NCI-H1436 (cell line): ENCODE measurements at places on chromosomes 6 and 20.

GRCh38 chr6:149080511-149080910 lies 237.0 kb upstream of the TAB2 start:
- DNase-seq: no peak

DNA sequence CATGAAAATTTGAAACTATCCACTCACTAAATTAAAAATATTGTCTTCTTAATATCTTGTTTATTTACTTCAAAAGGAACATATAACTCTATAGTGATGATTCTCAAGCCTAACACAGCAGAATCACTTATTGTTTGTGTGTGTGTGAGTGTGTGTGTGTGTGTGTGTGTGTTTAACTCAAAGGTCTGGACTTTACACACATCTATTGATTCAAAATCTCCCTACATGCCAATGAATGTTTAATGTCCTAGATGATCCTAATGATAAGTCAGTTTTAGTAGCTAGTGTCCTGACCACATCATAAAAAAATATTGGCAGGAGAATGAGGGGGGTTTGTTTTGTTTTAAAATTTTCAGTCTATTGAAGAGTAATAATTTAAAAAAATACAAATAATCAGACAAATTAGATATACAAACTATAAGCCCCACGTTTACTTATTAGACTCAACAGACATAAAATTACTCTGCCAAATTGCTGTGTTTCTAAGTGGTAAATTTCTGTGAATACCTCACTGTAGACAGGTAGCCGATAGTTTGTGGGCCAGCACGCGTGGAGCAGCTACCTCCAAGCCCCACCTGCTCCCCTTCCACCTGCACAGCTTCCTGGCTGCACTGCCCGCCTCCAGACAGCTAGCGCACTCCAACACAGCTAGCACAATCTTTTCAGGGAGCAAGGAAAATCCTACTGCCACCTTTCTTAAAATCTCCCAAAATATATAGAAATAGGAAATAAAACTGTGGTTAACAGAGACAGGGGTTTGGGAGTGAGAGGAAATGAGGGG lies 349.6 kb downstream of the PKHD1 start:
- no peak for DNase-seq

DNA sequence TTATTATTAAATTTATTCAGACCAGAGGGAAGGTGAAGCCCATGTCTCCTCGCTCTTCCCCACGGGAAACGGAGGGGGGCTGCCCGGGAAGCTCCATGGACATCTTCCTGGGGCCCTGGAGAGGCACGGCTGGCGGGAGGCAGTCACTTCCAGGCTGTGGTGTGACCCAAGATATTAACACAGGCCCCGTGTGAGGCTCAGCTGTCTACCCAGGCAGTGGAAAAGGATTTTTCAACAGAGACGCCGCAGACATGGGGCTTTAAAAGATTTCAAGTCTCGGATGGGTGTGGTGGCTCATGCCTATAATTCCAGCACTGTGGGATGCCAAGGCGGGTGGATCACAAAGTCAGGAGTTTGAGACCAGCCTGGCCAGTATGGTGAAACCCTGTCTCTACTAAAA lies 117.9 kb downstream of the ERMARD start:
- DNase-seq: no peak

GRCh38 chr6:124987291-124987690 lies 25.1 kb downstream of the RNF217 start:
- no peak for DNase-seq

- DNase-seq: no peak
These were observed 168.6 kb downstream of the CD83 start for GRCh38 chr6:14286144-14286543.

GRCh38 chr6:15546591-15546990 lies 116.2 kb downstream of the DTNBP1 start:
- no peak for DNase-seq

DNA sequence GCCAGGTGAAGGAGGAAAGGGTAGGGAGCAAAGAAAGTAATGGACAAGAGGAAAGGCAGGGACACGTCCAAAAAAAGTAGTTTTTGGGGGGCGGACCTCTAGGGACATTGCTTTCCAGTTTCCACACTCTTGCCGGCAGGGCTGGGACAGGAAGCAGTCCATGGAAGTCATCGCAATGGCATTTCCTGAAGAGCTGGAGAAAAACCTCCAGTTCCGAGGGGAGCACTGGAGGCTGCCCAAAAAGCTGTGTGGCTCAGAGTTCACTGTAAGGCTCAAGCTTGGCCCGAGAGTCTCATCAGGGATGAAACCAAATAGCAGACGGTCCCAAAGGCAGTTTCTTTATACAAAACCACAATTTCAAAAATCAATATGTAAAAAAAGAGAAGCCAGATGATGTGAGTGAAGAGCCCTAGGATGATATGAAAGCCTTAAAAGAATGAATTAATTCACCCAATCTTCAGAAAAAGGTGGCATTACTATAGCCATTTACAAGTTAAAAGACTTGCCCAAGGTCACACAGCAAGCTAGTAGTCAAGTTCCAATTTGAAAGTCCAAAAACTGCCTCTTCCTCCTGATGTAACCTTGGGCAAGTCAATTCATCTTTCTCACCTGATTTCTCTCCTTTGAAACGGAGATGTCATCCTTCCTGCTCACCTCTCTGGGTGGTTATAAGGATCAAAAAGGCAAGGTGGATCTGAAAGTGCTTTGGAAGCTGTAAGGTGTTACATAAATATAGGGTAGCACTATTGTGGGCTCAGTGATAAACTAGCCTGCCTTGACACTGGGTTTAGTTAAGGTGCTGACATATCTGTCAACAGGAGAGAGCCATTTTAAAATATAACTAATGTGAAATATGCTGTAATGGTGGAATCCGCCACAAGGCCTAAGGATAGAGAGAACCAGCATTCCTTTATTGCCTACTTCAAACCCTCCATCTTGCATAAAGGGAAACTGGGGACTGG lies 9.1 kb downstream of the BCL2L1 start:
- DNase-seq: no peak

DNA sequence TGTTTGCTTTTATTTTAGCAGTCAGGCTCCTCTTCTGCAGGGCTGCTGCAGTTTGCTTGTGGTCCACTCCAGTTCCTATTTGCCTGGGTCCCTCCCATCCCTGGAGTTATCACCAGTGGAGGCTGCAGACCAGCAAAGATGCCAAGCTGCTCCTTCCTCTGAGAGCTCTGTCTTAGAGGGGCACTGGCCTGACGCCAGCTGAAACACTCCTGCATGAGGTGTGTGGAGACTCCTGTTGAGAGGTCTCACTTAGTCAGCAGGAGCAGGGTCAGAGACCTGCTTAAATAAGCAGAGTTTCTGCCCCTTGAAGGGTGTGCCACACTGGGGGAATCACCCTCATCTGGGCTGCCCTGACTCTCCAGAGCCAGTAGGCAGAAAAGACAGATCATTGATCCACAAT lies 16.2 kb upstream of the WFDC8 start:
- DNase-seq: no peak

GRCh38 chr6:134454794-134455193 lies 136.9 kb upstream of the SGK1 start:
- DNase-seq: no peak

DNA sequence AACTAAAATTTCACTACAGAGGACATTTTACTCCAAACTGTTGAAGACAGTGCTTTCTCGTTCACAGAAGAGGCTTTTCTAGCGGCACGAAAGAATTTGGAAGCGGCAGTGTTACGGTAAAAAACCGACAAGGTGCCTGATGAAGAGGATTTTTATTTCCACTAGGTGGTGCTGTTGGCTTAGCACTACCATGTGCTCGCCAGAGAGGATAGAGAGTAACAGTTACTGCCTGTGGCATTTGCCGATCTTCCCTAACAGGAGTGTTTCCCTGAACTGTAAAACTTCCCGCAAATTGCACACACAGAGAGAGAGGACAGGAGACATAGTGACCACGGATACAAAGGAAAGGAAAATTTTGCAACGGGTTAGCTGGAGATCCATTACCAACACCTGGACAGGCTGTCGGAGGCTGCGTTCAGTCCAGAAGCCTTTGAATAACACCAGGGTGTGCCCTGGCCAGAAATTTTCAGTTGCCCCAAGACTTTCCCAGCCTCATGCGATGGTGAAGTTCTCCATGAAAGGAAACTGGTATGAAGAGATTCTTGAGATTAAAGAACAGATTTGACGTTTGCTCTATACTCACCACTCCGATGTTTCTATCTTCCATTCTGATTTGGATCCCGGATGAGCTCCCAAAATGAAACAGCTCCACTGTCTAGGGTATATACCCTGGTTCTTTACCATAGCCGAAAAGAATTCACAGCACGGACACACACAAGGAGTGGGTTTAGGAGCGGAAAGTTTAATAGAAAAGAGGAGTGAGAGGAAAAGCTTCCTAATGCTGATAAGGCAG lies 48.1 kb downstream of the HLA-DPB1 start:
- no peak for DNase-seq

GRCh38 chr6:154535147-154535546 lies 24.7 kb upstream of the CNKSR3 start:
- no peak for DNase-seq

- no peak for DNase-seq
These were observed 199.8 kb upstream of the DEFB112 start for GRCh38 chr6:50249493-50249892.

DNA sequence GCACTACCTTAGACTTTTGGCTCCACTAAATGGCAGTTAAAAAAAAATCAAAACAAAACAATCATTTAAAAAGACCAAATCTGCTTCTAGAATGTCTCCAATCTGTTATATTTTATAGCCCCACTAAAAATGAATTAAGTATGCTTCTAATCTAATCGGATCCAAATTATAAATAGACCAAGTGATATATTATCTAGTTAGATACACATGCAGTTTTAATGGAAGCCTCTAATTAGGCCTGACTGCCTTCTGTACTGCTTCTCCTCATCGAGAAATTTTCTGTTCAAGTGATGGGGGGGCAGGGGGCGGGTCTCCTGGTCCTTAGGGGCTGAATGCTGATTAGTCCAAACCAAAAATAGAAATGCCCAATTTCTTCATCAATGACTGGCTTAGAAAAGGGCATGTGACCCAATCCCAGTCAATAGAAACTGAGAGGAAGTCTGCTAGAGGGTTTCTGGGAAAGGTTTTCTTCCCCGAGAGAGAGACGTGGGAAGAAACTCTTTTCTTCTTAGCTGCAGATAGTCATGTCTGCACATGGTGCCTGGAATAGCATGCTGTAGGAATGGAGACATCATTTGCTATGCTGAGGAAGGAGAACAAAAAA lies 6.9 kb downstream of the SESN1 start:
- peak; percentile 32 for DNase-seq

GRCh38 chr6:85006362-85006761 lies 242.0 kb upstream of the TBX18 start:
- no peak for DNase-seq

DNA sequence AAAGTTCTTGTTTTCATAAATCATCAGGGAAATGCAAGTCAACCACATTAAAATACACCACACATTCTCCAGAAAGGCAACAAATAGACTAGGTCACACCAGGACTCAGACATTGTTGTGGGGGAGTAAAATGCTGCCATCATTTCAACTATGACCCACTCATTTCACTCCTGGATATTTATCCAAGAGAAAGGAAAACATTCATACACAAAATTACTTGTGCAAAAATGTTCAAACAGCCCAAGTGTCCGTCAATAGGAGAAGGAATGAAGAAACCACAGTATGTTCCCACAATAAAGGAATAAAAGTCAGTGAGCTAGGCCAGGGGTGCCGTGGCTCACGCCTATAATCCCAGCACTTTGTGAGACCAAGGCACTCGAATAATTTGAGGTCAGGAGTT lies 81.5 kb upstream of the QKI start:
- DNase-seq: no peak

DNA sequence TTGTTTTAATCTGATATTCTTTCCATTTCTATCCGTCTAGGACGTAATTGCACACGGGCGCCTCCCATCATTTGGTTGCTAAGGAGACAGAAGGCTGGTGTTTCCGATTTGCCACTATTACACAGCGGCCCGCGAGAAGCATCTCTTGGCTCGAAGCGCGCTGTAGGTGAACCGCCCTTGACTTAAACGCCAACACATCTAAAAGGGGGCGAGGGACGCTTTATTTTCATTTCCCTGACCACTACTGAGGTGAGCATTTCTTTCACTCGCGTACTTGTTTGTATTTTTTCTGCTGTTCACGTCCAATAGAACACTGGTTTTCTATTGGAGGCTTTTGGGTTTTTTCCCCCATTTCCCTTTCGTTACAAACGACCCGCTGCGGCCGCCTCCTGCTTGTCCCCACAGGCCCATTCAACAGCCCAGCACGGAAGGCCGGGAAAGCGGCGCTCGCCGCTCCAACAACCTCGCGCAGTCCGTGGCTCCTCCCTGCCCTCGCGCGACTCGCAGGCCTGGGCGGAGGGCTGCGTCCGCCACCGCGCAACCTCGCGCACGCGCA lies 505 bp upstream of the WRNIP1 start:
- DNase-seq: peak; percentile 78
